SJSA1 (cell line): ENCODE measurements at places on chromosomes 1 and 21.
A peak's percentile ranks its signal among the peaks of the same experiment; 100 is the strongest.

DNA sequence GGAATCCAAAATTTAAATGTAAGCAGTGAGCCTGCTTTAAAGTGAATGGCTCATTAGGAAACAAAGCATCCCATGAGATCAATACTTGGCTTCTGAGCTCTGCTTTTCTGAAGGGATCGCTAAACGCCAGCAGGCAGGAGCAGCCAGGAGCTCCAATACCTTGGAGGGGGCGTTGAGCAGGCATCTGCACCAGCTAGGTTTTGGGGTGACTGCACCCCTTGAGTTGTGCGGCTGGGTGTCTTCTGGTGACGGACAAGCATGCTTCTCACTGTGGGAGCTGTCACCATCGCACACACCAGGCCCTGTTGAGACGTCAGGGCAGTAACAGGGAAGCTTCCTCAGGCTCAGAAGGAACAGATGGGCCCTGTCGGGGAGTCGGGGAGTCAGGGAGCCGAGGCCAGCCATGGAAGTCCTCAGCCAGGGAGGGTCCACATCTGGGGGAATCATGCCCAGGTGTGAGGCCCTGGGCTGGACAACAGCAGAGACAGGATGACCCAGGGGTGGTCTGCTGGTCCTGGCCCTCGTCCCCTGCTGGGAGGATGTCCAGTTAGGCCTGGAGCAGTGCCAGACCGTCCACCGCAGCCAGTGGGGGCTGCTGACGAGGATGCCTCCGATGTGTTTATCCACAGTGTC lies 57.9 kb upstream of the ADARB1 start:
- no peak for DNase-seq

DNA sequence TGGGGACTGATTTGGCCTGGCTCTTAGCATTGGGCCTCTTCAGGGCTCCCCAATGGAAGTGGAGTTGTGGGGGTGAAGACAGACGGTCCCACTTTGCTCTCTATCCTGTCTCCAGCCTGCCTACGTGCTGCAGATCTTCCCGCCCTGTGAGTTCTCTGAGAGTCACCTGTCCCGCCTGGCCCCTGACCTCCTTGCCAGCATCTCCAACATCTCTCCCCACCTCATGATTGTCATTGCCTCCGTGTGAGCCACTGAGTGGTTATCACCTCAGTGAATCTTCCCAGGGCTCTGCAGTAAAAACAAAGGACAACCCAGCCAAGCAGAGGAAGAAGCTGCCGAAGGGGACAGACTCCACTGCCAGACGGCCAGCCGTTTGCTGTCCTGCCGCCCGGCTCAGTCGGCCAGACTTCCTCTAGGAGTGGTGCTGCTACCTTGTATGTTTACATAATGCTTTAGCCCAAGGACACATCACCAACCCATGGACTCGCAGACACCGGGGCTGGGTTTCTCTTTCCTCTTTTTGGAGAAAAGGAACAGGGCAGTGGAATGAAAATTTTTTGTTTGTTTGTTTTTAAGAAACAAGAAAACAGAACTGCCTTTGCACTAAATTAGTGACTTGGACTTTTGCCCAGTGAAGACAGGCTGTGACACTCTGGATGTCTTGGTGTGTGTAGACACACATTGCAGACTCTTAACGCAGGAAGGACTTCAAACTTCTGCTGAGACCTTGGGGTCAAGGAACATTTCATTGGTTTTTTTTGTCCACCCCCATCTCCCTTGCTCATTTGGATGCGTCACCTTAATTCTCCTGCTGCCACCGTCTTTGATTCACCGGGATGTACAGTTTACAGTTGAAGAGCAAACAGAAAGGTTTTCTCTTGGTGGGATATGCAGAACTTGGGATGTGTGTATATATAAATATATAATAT lies 36.5 kb downstream of the ZBTB17 start:
- DNase-seq: peak; percentile 75

DNA sequence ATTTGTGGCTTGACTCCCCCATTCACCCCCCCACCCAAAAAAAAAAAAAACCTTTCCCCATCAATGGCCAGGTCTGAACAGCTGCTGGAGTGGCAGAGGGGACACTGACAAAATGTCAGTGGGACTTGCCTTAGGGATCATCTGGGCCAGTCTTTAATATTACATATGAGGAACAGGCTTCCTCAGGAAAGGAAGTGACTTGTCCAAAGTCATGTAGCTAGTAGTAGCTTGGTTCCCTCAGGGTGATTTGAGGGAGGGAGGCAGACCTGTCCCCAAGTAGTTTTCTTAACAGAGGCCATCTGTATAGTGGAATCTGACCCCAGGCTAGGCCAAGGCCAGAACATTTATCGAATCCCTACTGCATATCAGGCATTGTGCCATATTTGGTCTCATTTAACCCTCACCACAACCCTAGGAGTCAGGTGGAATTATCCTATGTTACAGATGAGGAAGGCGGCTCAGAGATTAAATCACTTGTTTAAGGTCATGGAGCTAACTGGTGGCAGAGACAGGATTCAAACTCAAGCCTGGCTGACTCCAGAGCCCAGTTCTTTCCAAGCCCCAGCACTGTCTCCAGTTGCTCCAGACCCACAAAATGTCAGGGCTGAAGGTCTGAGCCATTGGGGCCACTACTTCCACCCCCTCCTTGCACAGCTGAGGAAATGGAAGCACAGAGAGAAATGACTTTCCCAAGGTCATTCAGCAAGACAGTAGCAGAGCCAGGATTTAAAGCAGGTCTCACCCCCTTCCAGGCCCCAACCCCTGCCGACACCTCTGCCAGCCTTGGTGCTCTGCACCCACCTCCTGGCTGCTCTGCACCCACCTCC lies 10.4 kb downstream of the ZBTB7B start:
- no peak for DNase-seq

DNA sequence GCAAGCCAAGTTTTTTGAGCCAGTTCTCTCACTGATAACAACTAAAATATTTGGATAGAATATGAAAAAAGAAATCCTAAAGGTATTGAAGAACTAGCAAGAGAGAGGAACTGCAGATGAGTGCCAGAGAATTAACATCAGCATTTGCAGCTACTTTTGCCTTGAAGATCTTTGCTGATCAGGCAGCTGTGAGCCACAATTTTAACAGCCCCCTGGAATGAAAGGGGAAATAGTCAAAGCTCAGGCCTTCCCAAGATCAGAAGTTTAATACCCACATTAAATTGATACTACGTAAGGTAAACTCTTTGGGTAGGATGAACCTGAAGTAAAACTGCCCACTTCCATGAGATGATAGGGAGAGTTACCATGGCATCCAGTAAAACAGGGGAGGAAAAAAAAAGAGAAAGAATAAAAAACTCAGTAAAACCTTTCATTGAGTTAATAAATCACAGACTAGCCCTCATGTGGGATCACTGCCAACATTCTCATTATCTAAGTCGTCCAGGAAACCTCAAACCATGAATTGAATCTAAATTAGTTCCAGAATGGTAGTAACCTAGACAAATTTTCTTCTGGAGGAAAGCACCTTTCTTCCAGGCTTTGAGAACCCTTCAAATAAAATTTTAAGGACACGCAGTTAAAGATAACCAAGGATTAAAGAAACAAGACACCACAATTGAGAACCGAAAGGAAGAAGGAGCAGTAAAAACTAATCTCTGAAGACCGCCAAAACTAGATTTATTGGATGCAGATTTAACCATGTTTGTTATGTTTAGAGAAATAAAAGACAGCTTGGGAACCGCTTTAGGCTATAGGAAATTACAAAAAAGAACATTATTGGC lies 28.3 kb downstream of the SCP2 start:
- peak; percentile 56 for DNase-seq

GRCh38 chr21:40841524-40842196 lies 5.3 kb downstream of the DSCAM start:
- no peak for DNase-seq

GRCh38 chr1:21677168-21677567 lies 8.0 kb upstream of the RAP1GAP start:
- DNase-seq: no peak

- no peak for DNase-seq
These were observed 25.9 kb upstream of the CD84 start for GRCh38 chr1:160605205-160605604.

DNA sequence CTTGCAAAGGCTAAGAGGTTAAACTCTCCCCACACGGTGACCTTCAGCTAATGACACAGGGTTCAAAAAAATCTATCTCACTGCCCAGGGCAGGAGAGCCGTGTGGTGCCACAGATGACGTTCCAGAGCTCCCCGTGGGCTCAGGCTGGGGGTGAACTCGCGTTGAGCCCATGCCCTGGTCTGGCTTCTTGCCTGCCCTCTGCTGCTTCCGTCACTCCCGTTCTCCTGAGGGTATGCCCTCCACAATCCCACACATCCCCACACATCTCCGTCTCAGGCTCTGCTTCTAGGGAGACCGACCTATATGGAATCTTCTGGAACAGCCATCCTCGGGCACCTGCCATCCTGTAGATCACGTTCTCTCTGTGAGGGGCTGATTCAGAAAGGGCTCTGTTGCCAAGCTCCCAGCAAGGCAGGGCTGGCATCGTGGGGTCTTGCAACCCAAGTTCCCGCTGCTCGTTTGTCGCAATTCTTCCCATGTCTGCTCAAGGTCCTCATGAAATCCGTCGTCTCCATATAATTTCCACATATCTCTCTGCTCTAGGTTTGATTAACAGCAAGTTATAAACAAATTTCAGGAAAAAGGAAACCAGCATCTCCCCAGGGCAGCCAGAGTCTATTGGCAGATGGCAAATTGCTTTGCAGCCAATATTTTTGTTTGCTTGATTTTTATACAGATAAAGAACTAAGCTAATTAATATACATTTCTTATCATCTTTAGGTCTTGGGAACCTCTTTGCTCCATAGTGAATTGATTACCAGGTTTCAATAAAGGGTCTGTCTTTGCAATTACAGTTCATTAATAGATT lies 278.2 kb downstream of the PTPRU start:
- DNase-seq: no peak

DNA sequence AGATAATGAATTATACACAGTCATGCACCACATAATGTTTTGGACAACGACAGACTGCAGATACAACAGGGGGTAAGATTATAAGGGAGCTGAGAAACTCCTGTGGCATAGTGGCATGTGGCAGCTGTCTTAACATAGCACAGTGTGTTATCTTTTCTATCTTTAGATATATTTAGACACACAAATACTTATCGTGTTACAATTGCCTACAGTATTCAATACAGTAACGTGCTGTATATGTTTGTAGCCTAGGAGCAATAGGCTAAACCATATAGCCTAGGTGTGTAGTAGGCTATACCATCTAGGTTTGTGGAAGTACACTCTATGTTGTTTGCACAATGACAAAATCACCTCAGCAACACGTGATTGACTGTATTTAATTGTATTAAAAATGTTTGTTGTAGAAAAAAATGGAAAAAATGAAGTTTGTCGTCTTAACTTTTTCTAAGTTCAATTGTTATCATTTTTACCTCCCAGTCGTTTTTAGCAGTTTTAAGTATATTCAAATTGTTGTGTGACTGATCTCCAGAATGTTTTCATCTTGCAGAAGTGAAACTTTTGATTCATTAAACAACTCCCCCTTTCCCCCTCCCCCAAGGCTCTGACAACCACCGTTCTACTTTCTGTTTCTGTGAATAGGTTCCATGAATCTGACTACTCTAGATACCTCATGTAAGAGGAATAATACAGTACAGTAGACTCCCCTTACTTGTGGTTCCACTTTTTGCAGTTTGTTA lies 351.0 kb upstream of the B3GALT2 start:
- no peak for DNase-seq

GRCh38 chr1:232009741-232010140 lies 383.2 kb downstream of the DISC1 start:
- DNase-seq: no peak

DNA sequence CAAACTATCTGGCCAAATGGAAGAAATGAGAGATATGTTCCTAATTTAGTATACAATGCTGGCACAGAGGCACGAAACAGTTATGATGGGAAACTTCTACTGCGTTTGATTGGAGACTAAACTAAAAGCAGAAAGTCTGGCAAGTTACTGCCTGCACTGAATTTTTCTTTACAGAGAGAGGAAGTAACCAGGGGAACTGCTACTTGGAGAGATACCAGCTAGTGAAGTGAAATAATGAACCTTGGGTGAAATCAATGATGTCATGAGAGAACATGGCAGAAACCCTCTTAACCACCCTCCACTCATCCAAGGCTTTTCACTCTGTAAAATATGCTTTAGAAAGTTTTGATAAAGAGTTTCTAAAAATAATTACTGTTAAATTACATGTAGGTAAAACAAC lies 29.3 kb downstream of the NIBAN1 start:
- no peak for DNase-seq

DNA sequence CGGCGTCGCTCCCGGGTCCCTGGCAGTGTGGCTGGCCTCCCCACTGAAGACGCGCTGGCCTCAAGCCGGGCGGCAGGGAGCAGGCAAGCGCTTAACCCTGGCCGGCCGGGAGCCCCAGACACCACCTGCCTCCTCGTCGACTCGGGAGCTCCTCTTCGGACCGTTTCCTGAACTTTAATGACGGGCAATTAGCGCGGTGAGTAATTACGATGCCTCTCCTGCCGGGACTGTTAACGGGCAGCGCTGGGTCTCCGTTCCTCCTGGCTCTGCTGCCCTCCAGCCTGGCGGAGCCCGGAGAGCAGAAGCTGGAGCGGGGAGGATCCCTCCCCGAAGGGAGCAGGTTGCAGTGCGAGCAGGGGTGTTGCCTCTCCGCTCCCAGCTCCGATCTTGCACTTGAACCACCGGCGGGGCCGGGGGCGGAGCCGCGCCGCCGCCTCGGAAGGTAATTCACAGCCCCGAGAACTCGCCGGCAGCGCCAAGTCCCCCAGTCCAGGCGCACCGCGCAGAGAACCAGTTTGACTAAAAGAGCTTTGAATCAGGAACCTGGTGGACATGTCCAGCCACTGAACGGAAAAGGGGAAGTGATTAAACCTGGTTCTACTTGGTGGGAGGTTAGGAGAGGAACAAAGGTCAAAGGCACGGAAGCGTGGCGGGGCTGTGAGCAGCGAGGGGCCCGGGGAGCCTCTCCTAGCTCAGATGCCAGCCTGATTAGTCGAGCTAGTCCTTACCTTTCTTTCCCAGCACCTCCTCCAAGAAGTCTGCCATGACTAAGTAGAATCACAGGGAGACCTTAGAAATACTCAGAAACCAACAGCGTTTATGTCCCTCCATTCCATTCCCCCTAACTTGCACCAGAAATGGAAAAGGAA lies 18.3 kb upstream of the PLEKHA6 start:
- no peak for DNase-seq

GRCh38 chr1:4029376-4029775 lies 129.3 kb upstream of the C1orf174 start:
- no peak for DNase-seq

GRCh38 chr1:68221001-68221979 lies 11.0 kb downstream of the WLS start:
- DNase-seq: no peak

DNA sequence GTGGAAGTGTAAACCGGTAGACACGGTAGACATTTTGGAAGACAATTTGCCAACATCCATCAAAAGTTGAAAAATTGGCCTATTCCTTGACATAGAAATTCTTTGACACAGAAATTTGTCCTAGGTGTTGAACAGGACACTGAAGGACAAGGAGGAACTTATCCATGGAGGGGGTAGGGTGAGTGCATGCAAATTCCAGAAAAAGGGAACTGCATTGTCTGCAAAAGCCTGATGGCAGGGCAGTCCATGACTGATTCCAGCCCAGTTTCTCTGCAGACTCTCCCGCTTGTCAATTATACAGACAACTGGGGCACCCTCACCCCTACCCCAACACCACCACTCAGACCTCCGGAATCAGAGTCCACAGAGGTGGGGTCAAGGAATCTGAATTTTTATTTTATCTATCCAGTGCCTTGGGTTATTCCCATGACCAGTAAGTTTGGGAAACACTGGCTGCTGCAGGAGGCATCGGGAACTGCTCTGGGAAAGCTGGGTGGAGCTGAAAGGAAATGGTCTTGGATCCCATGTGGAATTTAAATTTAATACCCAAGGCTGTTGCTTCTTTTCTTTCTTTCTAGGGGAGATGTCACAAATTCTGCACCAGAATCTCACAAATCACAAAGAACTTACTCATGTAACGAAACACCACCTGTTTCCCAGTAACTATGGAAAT lies 103.3 kb upstream of the SLC45A1 start:
- DNase-seq: no peak
